Muscle of back (tissue), 13 donors: ENCODE measurements at places on chromosomes 11 and 22.

DNA sequence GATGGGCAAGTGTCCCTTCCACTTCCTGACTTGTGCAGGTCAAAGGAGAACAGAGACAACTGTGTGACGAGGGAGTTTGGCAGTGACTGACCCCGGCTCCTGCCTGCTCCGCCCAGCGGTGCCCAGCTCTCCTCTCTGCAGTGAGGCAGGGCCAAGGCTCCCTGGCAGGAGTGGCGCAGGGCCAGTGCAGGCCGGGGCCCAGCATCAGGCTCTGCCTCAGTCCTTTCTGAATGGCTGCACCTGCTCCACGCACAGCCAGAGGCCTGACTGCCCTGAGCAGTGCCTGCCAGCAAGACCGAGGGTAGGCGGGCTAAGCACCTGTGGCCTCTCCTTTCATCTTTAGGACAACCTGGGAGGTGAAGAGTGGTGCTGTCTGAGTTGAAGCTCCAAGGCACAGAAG, 54.2 kb downstream of the WT1 start:
- no peak for DNase-seq

GRCh38 chr22:39631381-39632286, 61.1 kb downstream of the CACNA1I start:
- DNase-seq = no peak

DNA sequence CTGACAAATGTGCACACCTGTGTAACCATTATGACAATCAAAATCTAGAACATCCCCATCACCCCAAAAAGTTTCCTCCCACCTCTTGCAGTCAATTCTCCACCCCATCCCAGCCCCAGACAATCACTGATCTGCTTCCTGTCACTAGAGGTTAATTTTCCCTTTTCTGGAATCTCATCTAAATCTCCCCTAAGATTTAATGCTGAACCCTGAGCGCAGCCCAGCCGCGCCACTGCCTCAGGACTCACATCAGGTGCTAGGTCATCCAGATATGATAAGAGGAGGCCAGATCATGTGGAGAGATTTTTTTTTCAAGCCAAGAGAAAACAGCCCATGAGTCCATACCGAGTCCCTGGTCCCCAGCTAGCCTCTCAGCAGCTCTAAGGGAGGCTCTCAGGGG, 4.3 kb upstream of the TMPRSS13 start:
- no peak for DNase-seq

- DNase-seq = no peak
Observed at GRCh38 chr11:124769806-124770774, 8.0 kb upstream of the ESAM start.

DNA sequence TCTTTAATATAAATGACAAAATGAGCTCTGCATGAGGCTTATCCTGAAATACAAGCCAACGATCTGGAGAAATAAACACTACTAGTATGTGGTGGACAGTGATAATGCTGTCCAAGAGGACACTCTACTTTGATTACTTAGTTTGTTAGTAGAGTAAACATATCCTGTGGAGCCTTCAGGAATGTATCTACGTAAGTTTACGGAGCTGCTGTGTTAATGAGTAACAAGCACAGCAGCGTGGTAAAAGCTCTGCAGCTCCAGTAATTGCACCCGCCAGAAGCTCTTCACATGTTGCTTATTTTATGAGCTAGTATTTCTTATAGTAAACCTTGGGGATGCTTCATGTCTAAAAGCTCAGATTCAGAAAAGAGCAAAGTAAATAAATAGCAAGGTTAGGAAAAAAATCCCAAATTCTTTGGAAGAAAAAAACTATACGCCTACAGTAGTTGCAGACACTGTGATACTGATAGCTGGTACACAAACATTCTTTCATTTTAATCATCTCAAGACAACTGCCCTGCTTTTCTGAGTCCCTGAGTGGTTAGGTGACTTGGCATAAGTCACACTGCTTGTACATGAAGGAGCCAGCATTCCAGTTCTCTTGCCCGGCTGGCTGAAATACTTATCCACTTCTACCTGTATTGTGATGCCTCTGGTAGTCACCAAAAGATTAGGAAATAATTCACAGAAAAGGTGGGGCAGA, 32.7 kb upstream of the CCDC34 start:
- DNase-seq = no peak

GRCh38 chr22:46382524-46382923, 47.0 kb downstream of the TRMU start:
- no peak for DNase-seq

DNA sequence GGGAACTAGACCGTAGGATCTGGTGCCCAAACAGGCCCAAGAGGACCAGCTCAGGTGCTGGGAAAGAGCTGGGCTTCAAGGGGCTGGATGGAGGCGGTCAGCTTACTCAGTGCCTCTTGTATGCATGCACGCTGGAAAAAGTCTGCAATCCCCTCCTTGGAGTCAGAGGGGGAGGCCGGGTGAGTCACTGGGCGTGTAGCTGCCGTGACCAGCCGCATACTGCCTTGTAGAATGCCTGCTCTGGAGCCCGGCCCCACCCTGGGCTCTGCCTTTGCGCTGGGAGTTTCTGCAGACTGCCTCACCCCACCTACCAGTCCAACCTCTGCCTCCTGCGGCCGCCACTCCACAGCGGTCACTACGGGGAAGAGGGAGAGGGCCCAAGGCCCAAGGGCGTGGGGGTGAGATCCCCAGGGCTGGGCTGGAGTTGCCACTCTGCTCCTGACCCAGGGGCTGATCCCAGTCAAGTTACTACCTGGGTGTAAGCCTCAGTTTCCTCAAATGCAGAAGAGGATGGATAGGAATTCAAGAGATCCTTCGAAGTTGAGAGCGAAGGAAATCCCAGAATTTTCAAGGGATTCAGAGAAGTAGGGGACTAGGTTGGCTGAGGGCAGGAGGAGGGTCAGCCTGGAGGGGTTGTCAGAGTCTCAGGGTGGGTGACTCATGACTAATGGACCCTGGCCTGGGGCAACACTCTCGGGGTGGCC, 4.2 kb downstream of the MRGPRF start:
- peak; percentile 85 for DNase-seq

- no peak for DNase-seq
Observed at GRCh38 chr11:2777871-2778629, 78.3 kb upstream of the KCNQ1OT1 start.

DNA sequence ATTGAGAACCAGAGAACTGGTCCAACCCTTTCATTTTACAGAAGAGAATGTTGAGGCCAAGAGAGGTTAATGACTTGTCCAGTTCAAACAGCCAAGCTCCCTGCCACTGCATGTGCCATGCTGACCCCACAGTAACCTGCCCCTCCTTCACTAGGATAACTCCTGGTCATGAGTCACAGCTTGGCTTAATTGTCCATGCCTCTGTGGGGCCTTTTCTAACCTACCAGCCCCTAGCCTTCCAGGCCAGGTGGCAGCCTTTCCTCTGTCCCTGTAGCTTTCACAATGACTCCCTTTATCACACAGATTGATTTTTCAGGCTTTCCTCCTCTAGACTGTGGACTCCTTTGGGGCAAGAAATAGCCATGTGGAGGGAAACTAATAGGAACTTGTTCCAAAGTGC, 97.2 kb downstream of the PIWIL4 start:
- DNase-seq = no peak

- DNase-seq = no peak
Observed at GRCh38 chr11:115721296-115721995, 217.2 kb upstream of the CADM1 start.

- no peak for DNase-seq
Observed at GRCh38 chr11:117424781-117425180, 97.1 kb downstream of the CEP164 start.

GRCh38 chr11:827146-827896, 398 bp upstream of the CRACR2B start:
- no peak for DNase-seq

DNA sequence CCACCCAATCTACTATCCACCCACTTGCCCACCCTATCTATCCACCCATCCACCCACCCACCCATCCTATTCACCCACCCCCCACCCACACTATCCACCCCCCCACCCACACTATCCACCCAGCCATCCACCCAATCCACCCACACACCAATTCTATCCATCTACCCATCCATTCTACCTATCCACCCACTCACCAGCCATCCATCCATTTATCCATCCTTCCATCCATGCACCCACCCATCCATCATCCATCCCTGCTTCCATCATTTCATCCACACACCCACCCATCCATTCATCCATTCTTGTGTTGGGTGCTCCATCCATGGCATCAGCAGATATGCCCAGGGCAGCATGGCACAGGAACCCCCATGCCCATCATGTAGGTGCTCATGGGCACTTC, 1206.6 kb downstream of the BRD1 start:
- DNase-seq = no peak

- no peak for DNase-seq
Observed at GRCh38 chr11:115425250-115425649, 79.0 kb downstream of the CADM1 start.

GRCh38 chr11:132311703-132312102, 941.3 kb downstream of the NTM start:
- DNase-seq = no peak

DNA sequence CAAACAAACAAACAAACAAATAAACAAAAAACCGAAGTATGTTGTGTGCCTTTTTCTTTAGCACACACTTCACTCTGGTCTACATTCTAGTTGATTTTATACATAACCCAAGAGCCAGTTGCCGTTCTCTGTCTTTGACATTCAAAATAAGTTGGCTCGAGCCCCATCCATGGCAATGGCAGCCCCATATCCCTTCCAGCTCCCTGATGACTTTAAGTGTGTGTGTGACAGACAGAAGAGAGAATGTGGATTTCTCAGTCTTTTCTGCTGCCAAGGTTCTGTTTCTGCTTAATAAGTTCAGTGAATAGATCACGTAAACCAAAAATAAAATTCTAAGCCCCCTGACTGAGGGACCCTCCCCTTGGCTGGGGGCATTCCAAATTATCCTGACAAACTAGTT, 100.6 kb upstream of the TENM4 start:
- DNase-seq = no peak

DNA sequence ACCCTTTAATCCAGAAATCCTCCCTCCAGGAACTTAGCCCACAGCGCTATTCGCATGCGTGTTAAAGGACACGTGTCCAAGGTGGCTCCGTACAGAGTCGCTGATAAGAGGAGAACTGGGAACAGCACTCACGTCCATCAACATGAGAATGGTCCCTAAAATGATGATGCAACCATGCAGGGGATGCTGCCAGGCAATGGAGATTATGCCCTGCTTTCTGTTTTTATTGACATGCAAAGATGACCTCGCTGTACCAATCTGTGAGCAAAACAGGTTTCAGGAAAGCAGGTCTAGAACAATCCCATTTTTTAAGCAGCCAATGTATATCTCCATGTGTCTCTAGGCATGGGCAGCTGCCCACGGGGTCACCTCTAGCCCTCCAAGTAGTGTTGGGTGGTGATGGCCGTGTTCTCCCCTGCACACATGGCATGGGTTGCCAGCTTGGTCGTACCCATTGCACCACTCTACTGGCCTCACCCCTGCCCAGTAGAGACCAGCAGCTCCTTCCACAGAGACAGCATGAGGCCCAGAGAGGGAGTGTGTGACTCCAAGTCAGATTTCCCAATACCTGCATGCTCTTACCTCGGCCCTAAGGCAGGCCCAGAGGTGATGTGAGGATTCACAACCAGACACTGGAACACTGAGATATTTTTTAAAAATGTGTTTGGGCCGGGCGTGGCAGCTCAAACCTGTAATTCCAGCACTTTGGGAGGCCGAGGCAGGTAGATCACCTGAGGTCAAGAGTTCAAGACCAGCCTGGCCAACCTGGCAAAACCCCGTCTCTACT, 68.3 kb upstream of the LINC01488 start:
- no peak for DNase-seq

DNA sequence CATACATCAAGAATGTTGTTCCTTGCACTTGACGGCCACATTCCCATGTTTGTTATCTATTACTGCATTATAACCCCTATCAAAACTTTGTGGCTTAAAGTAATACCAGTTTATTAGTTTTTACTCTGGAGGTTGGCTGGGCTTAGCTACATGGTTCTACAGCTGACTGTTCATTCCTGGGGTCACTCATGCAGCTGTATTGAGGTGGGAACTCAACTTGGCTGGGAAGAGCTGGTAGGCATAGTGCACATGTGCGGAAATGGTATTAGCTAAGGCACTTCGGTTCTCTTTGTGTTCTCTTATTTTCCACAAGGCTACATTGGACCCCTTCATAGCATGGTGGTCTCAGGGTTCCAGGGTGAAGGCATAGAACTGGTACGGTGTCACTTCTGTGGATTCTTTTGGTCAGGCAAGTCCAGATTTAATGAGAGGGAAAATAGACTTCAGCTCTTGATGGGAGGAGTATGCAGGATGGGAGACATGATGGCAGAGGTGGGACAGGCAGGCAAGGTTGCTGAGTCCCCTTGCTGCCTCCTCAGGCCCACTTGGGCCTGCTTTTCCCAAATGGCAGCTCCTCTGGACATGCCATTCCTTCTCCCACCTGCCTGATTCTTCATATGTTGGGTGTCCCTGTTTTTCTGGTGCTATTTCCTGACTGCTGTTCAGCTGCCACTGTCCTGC, 16.1 kb downstream of the YDJC start:
- no peak for DNase-seq

DNA sequence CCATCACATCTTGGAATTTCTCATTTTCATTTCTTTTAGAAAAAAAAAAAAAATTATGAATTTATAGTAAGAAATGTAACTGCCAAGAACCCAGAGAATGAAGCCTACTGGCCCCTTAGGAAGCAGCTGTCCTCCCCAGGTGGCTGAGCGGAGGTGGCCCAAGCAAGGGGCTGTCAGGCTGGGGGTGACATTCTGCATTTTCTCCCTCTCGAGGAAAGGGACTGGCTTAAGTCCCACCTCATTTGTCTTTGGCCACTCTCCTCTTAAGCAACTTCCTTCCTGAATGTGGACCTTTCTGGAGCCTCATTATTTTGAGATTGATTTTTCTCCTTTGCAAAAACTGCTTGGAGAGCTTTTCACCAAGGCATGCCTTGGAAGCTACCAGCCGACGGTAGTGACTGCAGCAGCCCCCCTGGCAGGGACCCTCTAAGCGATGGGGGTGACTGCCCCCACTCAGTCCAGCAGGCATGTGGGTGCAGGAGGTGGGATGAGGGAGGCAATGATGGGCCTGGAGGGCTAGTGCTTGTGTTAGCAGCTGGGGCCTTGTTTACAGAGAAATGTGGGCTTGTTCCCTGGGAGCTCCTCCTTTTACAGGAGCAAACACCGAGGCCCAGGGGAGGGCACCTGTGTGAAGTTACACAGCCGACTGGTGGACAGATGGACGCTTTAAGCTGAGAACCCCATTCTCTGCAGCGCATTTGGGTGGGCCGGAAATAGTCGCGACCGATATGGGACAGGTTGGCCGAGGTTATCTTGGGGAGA, 111.7 kb downstream of the MORC2 start:
- no peak for DNase-seq

- DNase-seq = no peak
Observed at GRCh38 chr11:117612177-117612576, 184.8 kb downstream of the DSCAML1 start.

GRCh38 chr11:82718307-82718706, 15.4 kb downstream of the FAM181B start:
- DNase-seq = peak; percentile 39

- DNase-seq = no peak
Observed at GRCh38 chr11:102451041-102451680, 1.4 kb downstream of the TMEM123 start.

- DNase-seq = no peak
Observed at GRCh38 chr11:117523680-117524079, 196.0 kb downstream of the CEP164 start.

- no peak for DNase-seq
Observed at GRCh38 chr22:27982106-27982505, 63.0 kb upstream of the PITPNB start.

- no peak for DNase-seq
Observed at GRCh38 chr11:76701294-76702040, 30.9 kb upstream of the LRRC32 start.
